ENCODE measurements at places on chromosomes 7 and 10.

DNA sequence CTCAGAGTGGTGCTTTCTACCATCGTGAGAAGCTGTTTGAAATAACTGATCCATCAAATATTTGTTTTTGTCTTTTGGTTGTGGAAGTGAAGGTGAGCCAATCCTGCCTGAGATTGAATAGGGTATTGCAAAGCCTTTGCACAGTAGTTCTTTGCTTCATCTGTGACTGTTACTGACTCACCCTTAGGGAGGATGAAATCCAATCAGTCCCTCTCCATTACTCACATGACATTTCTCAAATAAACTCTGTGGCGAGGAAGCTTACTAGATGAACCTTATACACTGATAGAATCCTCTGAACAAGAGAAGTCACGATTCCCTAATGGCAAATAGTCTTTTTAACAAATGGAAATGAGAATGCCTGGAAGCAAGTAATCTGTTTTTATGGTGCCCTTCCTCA, 31.9 kb downstream of the HEPACAM2 start:
- no peak for DNase-seq

- DNase-seq, result peak; percentile 60
Observed at GRCh38 chr7:142385491-142386340, 127.9 kb upstream of the PRSS58 start.

DNA sequence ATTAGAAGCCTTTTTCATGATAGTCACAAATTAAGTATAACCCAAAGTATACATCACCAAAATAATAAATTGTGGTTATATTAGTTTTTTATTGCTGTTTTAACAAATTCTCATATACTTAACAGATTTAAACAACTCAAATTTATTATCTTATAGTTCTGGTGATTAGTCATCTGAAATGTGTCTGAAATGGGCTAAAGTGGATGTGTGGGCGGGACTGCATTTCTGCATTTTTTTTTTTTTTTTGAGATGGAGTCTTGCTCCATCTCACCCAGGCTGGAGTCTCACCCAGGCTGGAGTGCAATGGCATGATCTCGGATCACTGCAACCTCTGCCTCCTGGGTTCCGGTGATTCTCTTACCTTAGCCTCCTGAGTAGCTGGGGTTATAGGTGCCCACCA, 891.5 kb upstream of the CELF2 start:
- DNase-seq, result no peak

GRCh38 chr7:156656598-156656997, 16.0 kb downstream of the RNF32 start:
- DNase-seq, result no peak

DNA sequence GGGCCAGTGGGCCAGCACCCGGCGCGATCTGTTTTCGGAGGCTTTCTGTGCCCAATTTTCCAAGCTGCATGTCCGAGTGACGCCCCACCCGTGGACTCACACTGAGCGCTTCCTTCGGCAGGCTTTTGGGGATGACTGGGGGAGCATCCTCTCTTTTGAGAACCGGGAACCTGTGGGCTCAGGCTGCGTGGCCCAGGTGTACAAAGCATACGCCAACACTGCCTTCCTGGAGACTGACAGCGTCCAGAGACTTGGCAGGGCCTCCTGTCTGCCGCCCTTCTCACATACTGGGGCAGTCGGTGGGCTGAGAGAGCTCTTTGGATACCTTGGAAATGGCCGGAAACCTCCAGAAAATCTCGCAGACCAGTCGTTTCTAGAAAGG, 1.0 kb downstream of the ADCK2 start:
- peak; percentile 51 for DNase-seq

GRCh38 chr7:28993371-28993770, 35.2 kb upstream of the TRIL start:
- DNase-seq, result no peak

- DNase-seq, result no peak
Observed at GRCh38 chr10:69856601-69857166, 55.0 kb downstream of the COL13A1 start.

DNA sequence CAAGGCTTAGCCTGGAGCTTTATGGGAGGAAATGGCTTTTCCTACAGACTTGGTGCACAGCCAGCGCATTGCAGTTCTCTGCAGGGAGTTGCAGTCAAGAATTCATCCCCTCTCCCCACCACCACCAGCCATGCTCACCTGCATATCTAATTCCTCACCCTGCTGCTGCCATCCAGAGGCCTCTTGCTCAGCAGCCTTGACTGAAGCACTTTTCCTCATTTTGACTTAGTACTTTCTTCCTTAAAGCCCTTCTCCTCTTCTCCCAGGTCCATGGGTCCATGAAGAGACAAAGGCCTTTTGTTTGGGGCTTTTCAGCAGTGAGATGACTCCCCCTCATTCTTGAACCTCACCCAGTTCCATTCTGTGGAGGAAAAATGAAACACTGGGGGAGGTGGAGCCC, 39.7 kb upstream of the GPR141 start:
- peak; percentile 38 for DNase-seq

DNA sequence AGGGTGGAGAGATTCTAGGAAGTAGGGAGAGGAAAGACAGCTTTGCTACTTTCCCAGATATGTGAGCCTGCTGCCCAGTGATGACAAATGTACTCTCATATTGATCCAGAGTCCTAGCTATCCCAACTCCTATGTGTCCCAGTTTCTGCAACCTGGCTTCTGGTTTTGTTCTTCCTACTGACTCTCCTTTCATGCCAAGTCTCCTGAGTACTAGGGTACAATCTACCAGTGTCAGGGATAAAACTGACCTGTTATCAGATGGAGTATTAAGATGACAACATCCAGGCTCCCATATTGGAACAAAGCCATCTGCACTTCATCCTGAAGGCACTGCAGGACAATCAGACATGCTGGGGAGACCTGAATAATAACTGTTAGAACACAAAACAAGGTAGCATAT, 233.7 kb upstream of the PHYHIPL start:
- DNase-seq, result no peak

GRCh38 chr10:1199897-1200721, 143.9 kb downstream of the WDR37 start:
- DNase-seq, result no peak

GRCh38 chr7:138885383-138886147, 87.6 kb upstream of the ATP6V0A4 start:
- DNase-seq, result no peak
